Activated CD4-positive, CD25-positive, alpha-beta regulatory T cell (primary cell): ENCODE measurements at places on chromosomes 16 and 17.

GRCh38 chr16:78630102-78630501, 530.6 kb downstream of the WWOX start:
- DNase-seq, result no peak

DNA sequence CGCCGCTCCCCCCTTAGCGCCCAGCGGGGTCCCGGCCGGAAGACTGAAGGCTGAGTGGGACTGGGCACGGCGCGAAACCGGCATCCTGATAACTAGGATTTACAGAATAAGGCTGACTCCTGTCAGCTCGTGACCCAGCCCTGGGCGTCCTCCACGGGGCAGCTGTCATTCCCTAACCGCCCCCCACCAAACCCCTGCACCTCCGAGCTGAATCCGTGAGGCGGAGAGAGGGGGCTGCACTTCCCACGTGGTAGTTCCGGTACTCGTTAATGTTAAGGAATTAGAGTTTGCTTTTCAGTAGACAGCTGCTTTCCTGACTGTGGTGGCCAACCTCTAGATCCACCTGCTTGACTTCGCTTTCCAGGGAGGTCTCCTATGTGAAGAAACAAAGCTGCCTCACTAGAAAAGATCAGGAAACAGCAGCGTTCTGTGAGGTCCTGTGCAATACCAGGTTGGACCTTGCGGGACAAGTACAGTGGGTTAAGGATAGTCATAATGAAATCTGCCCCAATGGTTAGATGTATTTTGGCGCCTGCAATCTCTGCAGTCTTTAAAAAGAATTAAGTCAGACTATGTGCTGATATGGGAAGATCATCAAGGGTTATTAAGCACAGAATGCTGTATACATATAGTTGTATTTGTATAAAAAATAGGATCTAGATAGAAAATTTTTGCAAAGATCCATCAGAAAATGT, 1.1 kb upstream of the WBP2 start:
- DNase-seq, result no peak

DNA sequence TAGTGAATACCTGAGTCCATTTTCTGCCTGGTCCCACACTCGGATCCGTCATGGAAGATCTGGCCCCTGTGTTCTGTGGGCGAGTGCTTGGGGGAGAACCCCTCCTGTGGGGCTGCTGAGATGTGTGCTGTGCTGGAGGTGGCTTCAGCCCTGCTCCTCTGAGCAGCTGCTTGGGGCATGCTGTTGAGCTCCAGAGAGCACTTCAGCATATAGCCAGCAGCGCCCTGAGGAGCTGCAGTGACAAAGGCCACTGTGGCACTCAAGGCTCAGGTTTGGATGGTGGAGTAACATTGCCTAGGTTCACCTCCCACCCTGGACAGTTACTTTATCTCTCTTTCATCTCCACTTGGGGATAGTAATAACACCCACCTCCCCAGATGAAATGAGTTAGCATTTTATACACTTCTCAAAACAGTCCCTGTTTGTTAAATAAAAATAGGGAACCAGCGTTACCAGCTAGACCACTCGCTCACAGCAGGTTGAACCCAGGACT, 75.3 kb downstream of the KSR1 start:
- DNase-seq, result no peak

DNA sequence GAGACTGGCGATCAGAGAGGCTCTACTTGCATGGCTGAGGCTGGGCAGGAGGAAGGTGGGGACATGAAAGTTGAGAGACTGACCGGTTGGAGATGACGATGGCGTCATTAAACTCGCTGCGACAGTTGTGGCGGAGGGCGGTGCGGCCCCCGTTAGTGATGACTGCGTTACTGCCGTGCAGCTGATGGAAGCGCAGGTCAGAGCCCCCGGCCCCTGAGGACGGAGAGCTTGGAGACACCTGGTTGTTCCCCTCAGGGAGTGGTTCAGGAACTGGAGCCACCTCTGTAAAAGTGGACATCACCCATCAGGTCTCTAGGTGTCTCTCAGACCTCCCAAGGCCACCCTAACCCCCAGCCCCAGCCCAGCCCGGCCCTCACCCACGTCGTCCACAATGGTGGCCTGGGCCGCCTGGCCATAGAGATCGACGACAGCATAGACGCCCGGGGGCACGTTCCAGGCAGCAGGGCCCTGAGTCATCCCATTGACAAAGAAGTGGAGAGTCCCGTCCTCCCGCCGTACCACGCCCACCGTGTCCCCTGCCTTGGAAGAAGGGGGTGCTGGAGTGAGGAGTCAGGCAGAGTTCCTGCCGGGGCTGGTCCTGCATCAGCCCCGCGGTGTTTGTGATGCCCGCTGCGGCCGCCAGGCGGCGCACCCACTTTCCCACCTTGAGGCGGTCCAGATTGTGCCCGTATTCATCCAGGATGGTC, 5.3 kb downstream of the NEURL4 start:
- DNase-seq, result peak; percentile 52

DNA sequence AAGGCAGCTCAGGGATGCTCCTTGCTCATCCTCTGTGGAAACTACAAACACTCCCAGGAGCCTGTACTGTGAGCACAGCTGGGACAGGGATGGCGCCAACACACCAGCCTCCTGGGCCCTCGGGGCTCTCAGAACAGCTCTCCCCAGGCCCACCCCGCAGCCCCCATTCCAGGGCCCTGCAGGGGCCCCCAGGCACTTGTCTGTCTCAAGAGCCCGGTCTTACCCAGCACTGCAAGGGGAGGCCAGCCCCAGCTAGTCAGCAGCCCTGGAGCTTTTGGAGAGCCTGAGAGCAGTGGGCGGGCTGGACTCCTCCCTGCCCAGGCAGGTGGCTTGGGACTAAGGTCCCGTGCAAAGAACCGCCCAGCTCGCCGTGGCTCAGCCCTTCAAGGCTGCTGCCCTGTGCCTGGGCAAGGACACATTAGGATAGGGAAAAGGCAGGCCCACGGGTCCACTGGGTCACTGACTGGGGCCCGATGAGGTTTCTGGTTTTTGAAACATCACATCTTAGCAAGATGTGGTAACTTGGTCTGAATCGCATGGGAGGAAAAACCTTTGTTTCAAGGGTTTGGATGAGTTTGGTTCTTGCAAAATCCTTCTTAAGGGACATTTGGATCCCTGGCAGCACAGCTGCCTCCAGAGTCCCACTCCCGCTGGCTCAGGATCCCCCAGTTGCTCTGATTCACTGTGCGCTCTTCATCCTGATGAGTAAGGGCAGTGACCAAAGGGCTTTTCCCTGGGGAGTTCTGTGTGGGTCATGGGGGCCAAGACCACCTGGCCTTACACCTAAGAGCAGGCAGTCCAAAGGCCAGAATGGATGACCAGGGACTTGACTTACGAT, 2.8 kb downstream of the DNASE1L2 start:
- no peak for DNase-seq

DNA sequence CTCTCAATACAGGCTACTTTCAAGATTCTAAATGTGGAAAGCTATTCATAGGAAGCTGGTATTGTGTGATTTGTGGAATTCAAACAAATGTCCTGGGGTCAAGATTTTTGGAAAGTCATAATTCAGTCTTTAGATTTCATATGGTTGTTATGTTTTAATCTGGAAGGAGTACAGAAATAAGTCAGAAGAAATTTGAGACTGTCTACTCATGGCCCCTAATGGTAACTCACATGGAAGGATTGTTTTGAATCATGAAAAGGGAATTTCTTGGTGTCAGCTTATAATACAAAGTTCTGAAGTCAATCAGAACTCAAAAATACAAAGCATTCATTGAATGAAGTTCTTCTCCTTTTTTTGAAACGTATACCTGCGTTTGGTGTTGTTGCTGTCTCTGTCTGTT, 3.1 kb downstream of the KCNJ2 start:
- no peak for DNase-seq

DNA sequence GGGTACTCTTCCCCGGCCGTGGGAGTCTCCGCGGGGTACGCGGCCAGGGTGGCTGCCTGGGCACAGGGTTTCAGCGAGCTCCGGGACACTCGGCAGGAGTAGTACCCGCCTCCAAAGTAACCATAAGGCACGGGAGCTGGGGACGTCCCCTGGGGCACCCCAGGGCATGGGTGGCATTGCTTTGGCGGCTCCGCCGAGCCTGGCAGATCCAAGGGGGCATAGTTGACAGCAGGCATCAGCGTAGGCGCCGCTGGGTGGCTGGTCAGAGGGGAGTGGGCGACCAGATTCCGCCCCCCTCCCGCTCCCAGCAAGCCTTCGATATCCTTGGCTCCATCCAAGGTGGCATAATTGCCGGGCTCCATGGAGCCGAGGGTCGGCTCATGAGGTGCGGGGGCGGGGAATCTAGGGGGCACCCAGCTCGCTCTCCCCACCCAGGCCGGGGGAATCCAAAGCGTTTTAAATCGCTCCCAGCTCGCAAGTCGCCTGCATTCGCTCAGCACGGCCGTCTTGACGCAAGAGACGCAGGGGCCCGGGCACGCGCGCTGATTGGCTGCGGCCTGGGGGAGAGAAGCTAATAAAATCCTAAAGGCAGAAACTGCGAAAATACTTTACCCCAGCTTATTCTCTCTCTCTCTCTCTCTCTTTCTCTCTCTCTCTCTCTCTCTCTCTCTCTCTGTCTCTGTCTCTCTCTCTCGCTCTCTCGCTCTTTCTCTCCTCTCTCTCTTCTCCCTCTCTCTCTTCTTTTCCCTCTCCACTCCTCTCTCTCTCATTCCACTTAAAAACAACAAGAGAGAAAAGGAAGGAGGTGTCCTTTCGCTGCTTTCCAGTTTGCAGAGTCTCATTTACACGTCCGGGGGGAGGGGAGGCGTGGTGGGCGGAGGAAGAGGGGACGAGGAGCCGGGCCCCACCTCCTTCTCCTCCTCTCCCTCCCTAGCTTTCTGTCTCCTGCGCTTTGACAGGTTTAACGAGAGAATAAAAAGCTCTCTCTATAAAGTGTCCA, at the start of gene HOXB13:
Gene HOXB13, minus strand, starts transcription at position 519 of the 1,000 bp plus-strand sequence. Its CDS starts 157 bp downstream, at position 362.
- DNase-seq, result no peak

- peak; percentile 35 for DNase-seq
Measured at GRCh38 chr16:67173808-67174705, 3.7 kb downstream of the NOL3 start.

DNA sequence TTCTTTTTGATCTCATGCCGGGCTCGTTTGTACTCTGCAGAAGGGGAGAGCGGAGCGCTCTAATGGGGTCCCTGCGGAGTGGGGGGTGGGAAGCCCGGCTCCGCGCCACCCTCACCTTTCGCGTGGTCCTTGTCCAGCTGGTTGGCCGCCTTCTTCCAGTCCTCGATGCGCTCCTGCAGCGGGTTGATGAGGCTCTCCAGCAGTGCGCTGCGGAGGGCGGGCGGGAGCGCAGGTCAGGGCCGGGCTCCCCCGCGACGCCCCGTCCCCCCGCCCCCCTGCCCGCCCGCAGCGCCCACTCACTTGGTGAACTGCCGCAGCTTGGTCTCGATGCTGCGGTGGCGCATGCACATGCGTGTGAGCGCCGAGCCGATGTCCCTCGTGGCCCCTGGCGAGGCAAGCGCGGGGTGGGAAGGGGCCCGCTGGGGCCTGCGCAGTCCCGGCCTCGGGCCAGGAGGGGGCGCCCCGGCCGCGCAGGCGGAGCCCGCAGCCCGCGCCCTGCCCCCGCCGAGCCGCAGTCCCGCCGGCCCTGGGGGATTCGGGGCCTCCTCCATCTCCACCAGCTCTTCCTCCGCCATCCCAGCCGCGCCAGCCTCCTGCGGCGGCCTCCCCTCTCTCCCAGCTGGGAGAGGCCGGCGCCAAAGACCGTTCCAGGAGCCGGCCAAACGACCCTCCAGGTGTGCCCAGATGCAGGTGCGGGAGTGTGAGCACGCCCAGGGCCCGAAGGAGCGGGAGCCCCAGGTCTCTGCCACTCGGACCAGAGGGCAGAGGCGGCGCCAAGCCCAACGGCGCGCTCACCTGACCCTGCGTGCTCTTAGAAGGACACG, 6.0 kb downstream of the MTSS2 start:
- no peak for DNase-seq

GRCh38 chr17:41728056-41728455, 6.4 kb downstream of the HAP1 start:
- no peak for DNase-seq

DNA sequence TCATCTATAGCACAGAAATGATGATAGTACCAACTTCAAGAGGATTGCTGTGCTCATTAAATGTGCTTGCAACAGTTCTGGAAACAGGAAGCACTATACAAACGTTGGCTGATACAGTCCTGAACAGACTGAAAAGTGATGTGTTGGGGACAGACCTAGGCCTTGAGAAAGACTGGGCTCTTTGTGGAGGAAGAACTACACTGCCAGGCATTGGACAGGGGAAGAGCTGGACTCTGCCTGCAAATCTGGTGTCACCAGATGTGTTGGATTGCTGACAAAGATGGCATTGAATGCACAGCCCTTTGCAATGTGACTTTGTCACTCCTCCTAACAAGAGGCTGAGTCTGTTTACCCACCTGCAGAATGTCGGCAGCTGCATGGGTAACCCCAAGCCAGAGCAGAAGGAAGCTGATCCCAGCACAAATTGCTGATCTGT, 12.4 kb upstream of the ST6GALNAC2 start:
- no peak for DNase-seq

DNA sequence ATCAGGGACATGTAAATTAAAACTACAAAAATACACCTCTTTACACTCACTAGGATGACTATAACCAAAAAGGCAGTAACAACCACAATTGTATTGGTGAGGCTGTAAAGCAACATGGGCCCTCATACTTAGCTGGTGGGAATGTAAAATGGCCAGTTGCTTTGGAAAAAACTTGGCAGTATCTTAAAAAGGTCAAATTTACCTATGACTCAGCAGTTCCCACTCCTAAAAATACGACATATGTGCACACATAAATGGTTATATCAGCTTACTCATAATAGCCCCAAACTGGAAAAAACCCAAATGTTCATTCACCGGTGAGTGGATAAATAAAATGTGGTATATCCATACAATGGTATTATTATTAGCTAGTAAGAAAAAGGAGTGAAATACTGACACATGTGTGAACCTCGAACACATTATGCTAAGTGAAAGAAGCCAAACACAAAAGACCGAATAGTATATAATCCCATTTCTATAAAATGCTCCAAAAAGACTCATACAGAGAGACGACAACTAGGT, 391.4 kb downstream of the NPIPA8 start:
- no peak for DNase-seq

GRCh38 chr17:44536090-44536953, 21.0 kb upstream of the FZD2 start:
- DNase-seq, result no peak

GRCh38 chr16:88617268-88618031, 20.9 kb upstream of the IL17C start:
- DNase-seq, result no peak

- DNase-seq, result no peak
Measured at GRCh38 chr16:74626741-74627416, 20.0 kb upstream of the GLG1 start.

GRCh38 chr17:59476413-59476812, 89.0 kb upstream of the DHX40 start:
- no peak for DNase-seq

DNA sequence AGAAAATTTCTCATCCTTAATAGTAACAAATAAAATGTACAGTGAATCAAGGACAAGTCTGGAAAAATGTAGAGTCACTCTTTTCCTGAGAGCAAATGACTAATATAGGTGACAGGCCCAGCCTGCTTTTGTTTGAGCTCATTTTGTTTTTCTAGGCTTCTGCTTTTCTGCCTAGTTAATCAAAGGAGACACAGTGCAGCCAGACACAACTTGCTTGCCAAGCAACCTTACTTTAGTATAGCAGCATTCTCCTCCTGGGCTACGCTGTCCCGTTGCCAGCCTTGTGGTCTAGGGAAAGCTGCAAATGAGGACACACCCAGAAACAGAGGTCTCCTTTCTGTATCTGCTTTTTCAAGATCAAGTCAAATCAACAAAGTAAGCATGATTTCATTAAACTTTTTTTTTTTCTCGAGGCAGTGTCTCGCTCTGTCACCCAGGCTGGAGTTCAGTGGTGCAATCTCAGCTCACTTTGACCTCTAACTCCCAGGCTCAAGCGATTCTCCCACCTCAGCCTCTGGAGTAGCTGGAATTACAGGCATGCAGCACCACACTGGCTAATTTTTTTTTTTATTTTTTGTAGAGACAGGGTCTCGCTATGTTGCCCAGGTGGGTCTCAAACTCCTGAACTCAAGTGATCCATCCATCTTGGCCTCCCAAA, 17.2 kb downstream of the GINS3 start:
- no peak for DNase-seq
